ENCODE measurements at places on chromosomes 2 and 18.

DNA sequence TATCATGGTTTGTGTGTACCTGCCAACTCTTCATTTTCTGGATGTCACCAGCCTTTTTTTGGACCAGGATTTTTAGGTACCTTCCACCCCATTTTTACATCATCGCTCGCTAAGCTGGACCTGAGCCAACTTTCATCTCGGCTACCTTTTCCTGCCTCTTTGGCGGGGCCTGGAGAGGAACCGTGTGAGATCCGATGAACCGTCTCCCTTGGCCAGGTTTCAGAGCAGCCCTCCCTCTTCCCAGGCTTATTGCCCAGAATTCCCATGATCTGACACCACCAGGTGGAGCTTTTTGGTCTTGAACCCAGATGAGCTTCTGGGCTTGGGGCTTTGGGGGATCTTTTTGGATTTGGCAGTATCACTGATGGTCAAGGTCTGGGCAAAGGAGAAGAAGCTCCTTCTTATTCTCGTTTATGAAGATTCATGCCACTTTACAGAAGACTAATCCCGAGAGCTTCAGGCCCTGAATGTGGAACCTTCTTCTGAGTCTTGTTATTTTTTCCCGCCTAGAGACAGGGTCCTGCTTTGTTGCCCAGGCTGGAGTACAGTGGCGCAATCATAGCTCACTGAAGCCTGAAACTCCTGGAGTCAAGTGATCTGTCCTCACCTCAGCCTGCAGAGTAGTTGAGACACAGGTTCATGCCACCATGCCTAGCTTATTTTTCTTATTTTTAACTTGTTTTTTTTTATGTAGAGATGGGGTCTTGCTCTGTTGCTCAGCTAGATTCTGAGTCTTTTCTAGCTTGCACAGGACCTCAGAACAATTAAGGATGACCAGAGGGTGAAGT is 50.4 kb downstream of the GATA6 start:
- DNase-seq, result no peak

- DNase-seq, result no peak
These were observed 228.9 kb downstream of the ADCYAP1 start for GRCh38 chr18:1133541-1133940.

GRCh38 chr2:226771067-226771466 is 28.6 kb downstream of the IRS1 start:
- DNase-seq, result no peak

DNA sequence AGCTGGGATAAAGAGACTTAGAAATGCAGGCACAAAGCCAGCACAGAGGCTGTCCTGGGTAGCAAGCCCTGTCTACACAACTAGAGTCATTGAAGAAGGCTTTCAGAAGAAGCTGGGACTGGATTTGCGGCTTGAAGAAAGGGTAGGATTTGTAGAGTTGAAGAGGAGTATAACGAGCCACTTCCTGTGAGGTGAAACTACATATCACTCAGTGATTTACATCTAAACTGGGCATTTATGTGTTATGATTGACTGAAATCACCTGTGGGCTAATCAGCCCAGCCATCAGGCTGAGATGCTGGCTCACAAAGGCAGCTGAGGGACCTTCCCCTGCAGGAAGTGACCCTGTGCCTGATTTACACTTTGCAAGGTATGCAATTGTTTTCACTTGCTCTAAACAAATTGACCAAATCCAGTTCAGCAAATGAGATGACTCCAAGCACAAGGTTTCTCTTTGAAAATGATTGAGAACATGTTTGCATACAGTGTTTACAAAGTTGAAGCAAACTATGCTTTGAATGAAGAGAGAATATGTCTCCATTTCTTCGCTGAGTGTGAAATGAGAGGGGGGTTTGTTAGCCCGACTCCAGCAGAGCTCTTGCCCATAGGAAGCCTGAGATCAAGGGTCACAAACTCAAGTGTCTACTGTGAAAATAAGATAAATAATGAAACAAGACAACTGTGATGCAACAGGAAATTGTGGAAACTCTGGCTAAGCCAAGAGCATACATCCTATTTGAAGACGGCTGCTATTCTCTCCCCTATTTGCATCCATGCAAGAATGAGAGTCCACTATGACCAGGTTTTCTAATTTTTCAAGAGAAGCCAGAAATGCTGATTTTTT is 69.3 kb upstream of the HK2 start:
- DNase-seq, result no peak

GRCh38 chr2:195495351-195495750 is 161.7 kb upstream of the SLC39A10 start:
- no peak for DNase-seq

- DNase-seq, result no peak
These were observed 26.8 kb downstream of the ADRA2B start for GRCh38 chr2:96089356-96090195.

DNA sequence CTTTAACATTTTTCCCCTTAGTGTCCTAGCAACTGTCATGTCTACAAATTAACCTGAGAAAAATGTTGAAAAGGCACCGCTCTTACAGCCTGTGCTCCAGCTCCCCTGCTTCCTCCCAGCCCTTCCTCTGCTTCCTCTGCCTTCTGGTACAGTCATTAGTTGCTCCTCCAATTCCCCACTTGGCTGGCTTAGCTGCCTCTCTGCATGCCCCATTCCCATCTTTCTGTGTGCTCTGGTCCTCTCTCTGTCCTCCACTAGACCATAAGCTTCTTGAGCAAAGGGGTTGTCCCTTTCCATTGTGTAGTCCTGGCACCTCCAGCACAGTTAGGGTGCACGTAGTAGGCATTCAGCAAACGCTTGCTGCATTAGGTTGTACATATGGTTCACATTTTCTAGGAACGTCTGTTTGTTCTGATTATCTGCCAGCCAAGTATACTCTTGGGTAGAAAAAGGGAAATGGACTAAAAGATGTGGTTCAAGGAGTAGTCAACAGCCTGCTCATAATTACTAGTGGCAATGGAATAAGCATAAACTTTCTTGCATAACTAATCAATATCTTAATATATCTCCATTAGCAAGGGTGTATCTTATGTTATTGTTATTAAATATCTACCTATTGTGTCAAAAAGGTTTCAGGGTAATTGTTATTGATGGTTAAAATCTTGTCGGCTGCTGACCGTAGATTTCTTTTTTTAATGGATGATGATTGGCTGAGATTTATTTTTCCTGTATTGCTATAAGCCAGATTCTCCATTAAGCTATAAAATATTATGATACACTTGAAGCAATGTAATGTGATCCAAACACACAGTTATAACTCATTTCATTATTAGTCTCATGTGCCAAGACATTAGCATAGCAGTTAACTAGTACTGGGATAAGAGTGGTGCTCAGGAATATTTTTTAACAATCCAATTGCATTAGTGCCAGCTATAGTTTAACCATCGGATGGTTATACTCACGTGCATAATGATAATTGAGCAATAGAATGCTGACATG is 340.1 kb downstream of the SLC4A3 start:
- DNase-seq, result no peak

- no peak for DNase-seq
These were observed 206.9 kb downstream of the ARL4C start for GRCh38 chr2:234289834-234290590.

GRCh38 chr2:116580209-116580608 is 1234.3 kb upstream of the DDX18 start:
- DNase-seq, result no peak

DNA sequence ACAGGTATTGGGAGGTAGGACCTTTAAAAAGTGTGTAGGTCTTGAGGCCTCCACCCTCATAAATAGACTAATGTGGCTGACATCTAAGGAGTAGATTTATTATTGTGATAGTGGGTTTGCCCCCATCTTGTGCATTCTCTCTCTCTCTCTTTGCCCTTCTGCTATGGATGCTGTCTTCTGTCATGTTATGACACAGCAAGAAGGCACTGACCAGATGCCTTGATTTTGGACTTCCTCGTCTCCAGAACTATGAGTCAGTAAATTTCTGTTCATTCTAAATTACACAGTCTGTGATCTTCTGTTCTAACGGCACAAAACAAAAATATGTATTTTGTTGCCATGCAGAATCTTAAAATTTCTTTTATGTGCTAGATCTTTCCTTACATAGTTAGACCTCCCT is 66.9 kb downstream of the ATAD2B start:
- no peak for DNase-seq

GRCh38 chr18:3062798-3063680 is 50.1 kb upstream of the LPIN2 start:
- peak; percentile 33 for DNase-seq

GRCh38 chr18:41719808-41720207 is 235.2 kb upstream of the PIK3C3 start:
- no peak for DNase-seq

- DNase-seq, result no peak
These were observed 68.3 kb downstream of the VWA3B start for GRCh38 chr2:98155291-98155690.

GRCh38 chr2:172775319-172775718 is 39.7 kb downstream of the RAPGEF4 start:
- DNase-seq, result no peak

GRCh38 chr2:141994066-141994465 is 136.8 kb downstream of the LRP1B start:
- DNase-seq, result no peak

DNA sequence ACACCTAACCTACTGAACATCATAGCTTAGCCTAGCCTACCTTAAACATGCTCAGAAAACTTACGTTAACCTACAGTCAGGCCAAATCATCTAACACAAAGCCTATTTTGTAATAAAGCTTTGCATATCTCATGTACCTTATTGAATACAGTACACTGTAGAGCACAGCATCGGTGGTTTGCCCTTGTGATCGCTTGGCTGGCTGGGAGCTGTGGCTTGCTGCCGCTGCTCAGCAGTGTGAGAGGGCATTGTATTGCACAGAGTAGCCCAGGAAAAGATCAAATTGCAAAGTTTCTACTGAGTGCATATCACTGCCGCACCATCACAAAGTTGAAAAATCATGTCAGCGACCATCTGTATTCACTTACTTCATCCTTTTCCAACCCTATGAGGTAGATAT is 62.3 kb upstream of the NCK2 start:
- no peak for DNase-seq

DNA sequence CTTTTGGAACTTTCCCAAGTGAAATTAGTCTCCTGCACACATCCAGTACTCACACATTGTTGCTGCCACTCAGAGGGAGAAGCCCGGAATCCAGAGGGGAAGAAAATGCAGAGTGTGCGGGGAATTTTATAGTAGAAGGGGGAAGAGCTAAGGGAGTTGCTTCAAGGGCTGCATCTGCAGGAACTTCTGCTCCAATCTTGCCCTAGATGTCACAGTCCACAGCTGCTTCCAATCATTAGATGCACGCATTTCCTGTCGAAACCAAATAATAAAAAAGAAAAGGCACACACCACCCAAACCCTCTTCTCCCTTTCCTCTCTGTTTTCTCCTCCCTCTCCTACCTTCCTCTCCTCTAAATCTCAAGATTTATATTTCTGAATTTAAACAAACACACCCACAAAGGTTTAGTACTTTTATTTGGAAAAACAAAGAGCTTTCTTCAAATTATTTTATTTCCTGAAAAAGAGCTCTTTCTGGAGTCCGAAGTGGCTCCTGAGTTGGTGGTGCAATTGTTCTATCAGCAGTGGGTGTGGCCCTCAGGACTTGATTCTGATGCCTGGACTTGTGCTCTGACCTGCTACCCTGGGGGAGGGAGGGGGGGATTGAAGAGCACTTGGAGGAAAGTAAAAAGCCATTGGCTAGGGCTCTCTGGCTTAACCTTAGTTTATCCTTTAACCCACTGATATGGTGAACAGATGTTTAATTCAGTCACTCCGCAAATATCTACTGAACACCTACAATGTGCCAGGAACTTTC is 72.0 kb downstream of the KCNE4 start:
- DNase-seq, result no peak

DNA sequence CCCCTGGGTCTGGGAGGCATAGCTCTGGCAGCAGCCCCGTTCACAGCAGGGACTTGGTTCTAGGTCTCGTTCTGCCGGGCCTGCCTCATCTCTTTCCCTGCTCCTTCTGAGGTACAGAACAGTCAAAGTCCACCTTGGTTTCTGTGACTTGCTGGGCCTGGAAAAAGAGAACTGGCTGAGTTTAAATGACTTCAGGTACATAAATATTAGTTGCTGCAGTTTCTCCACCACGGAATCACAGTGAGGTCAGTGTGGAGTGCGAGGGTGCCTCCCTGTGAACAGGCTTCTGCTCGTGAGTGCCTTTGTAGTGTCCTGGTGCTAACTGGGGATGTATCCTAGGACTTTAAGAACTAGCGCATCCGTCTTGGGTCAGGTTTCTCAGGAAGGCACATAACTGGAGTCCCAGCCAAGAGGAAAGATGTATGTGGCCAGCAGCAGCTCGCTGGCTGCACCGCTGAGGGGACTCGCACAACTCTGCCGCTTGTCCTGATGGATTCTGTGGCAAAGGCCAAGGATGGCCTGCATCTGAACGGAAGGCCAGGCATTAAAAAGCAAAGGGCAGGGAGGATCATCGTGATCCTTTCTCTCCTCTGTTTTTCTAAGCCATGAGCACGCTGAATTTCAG is 188.6 kb downstream of the SH3RF3 start:
- DNase-seq, result no peak

GRCh38 chr2:235734688-235735231 is 240.9 kb downstream of the AGAP1 start:
- no peak for DNase-seq

DNA sequence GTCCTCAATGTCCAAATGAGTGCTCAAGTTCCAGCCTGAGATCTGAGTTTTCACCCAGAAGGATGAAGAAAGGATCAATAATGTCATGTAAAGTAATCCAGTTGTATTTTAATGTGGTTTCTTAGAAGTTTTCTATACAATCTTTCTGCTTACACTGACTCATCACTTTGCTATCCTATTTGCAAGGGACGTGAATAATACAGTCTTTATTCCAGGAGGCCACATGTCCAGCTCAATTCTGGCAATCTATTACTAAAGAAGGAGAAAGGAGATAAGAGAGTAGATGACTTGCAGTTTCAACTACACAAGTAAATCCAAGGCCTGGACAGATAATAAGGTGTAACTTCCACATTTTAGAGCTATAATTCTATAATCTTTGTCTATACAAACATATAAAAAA is 601.1 kb upstream of the SETBP1 start:
- DNase-seq, result no peak

- DNase-seq, result no peak
These were observed 71.8 kb upstream of the SPRED2 start for GRCh38 chr2:65504201-65504600.

- DNase-seq, result peak; percentile 40
These were observed 615 bp downstream of the GORASP2 start for GRCh38 chr2:170929686-170930050.

GRCh38 chr2:23925702-23926289 is 1.1 kb downstream of the ATAD2B start:
- peak; percentile 43 for DNase-seq

DNA sequence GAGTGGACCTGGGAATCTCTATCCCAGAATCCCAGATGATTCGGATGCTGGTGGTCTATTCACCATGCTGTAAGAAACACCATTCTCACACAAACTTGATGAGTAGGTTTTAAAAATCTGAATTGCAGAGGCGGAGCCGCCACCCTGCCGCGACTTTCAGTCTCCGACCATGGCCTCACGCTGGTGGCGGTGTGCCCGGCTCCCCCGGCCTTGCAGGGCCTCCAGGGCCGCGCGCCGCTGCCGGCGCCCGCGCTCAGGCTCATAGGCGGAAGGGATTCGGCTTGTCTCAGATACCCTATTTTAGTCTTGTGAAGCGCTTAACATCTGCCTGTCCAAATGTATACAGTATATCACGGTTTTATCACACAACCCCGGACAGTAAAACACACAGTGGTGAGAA is 2.6 kb upstream of the PPM1B start:
- no peak for DNase-seq
